Heart right ventricle (tissue), 16 donors: ENCODE measurements at places on chromosomes 6 and 20. TPM values are rescaled to one million over a fixed set of nuclear protein-coding genes. Genes with fewer than 3 reads are reported as not detected.

- DNase-seq: no peak
These were observed 435 bp upstream of the ZNF322 start for GRCh38 chr6:26660000-26660361.

DNA sequence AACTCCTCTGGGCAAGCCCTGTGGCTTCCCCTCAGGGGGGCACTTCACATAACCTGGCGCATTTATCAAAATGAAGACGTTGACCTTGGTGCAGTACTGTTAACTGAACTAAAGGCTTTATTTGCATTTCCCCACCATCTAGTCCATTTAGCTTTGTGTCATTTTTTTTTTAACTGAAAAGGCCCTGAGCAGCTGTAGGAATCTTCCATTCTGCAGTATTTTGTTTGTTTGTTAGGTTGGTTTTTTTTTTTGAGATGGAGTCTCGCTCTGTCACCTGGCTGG, 10.7 kb downstream of the TMEM181 start:
- no peak for DNase-seq

- no peak for DNase-seq
These were observed 32.4 kb upstream of the FBXO9 start for GRCh38 chr6:53032849-53033248.

The CYP21A2 gene
- 1.9 TPM for total RNA-seq

The HS3ST5 gene
- not detected for total RNA-seq
